Epithelial cell of esophagus (primary cell): ENCODE measurements at places on chromosomes 16 and 17.

- peak; percentile 91 for DNase-seq
These were observed 289.0 kb upstream of the AXIN2 start for GRCh38 chr17:65850486-65850885.

DNA sequence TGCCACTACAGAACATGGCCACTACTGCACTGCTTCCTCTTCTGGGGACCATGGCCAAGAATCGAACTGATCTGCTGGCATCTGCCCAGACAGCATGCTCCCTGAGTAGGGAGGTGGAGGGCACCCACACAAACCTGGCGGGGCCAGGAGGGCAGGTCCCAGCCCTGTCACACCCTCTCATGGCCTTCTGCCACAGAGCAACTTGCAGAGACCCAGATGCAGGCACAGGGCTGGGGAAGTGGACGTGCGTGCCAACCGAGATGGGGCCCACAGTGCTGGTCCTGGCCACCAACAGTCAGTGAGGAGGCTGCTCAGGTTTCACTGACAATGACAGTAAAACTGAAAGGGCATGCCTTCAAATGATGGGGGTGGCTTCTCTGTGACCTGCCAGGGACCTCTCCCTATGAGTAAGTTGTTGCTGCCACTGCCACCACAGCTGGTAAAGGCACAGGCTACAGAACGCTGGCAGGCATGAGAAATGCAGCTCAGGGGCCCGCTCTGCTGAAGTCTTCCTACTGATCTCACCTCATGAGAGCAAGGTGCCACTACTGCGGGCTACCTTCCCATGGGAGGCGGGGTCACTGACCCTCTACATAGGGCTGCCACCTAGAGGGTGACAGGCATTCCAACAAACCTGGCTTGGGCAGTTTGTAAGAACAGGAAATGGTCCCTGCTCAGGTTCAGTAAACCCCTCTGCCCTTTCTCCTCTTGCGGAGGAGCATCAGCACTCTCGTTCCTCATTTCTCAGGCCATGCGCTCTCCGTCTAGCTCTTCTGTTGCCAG, 15.5 kb downstream of the HIC1 start:
- no peak for DNase-seq

- no peak for DNase-seq
These were observed 8.6 kb downstream of the MAPT start for GRCh38 chr17:45902892-45903346.

GRCh38 chr16:35480361-35480760, 2020.9 kb downstream of the TP53TG3F start:
- DNase-seq = no peak

GRCh38 chr17:12911239-12911638, 106.6 kb downstream of the ELAC2 start:
- no peak for DNase-seq

GRCh38 chr17:30336369-30337171, 2.7 kb upstream of the TMIGD1 start:
- peak; percentile 75 for DNase-seq

DNA sequence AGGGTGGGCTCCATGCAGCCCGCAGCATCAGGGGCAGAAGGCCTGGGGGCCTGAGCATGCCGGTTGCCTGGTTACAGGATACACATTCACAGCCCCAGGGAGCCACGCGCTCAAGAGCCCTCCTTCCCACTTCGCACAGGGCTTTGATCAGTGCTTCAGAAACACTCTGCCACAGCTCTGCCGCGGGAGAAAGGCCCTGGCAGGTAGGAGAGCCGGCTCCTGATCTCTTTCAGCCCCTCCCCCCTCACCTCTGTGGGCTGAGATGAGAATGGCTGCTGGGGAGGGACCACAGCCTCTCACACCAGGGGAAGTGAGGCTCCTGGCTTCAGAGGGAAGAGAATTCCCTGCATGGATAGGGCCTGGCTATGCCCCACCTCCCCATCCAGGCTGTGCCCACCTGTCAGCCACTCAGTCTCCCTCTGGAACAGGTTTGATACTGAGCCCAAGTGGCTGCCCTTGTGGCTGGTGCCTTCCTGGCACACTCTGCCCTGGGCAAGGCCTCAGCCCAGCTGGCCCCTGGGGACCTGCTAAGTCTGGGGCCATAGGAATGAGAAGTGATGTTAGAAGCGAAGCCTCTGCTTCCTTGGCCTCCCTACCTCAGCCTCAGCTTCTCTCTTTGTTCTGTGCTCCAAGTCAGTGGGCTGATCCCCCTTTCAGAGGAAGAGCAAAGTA, 8.6 kb downstream of the DOK4 start:
- no peak for DNase-seq

DNA sequence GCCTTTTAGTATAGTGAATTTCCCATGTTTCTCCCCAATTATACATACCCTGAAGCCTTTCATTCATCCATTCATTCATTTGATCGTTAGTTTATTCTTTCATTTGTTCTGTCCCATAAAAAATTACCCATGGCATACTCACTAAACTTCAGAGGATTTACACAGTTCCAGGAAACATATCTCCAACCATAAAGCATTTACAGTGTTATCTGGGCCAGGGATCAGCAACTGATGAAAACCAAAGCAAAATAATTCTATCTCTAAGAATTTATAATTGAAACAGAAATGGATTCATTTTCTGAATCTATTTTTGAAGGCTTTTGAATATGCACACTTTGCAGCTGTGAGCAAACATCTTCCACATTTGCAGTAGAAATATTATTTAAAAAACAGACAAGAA, 547.7 kb downstream of the KCNJ2 start:
- no peak for DNase-seq

- DNase-seq = no peak
These were observed 486 bp downstream of the SYT17 start for GRCh38 chr16:19168371-19169081.

DNA sequence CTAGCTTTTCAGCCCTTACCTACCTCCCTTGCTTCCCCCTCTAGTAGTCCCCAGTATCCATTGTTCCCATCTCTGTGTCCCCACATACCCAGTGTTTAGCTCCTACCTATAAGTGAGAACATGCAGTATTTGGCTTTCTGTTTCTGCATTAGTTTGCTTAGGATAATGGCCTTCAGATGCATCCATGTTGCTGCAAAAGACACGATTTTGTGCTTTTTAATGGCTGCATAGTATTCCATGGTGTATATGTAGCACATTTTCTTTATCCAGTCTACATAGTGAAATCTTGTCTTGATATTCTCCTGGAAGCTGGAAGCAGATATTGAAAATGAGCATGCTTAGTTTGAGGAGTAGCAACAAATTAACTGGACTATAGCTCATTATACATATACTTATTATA, 45.7 kb upstream of the TANC2 start:
- no peak for DNase-seq

DNA sequence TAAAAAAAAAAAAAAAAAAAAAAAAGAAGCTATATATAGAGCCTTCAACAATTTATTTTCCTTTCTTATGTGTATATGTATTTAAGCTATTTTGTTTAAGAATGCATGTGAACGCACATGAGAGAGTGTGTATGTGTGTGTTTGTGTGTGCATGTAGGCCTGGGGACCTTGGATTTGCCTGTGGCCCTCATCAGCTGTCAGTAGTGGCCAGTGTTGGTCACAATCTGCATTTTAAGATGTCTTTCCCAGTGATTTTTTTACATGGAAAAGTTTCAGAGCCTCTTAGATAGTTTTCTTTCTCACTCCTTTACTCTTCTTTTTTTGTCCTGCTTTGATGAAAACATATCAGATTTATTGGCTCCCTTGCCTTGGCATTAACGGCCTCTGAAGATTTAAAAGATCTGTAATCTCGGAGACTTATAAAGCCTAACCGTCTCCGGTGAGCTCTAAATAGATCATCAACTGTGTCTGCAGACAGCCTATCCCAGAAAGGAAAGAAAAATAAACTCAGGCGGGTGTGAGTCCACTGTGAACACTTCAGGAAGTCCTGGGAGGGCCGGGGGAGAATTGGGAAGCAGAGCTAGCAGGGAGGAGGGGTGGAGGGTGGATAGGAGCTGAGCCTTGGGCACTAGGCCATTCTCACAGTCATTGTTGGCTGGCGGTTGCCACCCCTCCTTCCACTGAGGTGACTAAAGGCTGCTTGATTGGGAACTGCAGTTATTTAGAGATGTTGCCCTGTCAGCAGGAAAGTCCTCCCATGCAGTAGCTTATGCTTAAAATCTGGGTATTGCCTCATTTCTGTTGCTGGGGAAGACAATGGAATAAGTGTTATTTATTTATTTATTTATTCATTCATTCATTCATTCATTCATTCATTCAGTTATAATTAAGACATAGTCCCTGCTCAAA, 86.8 kb downstream of the WWP2 start:
- DNase-seq = peak; percentile 65

DNA sequence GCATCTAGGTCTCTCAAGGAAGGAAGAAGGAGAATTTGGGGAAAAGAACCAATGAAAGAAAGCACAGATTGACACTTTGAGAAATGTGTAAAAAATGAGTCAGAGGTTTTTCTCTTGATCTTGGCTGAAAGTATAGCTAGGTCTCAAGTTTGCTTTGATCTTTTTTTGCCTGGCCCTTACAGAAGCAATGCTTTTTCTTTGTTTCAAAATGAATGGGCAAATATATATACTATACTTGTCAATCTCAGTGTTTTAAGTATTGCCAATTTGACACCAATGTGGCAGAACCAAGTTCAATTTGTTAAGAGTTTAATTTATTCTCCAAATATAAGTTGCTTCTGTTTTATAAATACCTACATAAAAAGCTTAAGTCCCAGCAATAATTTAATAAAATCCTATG, 119.6 kb downstream of the PPM1E start:
- no peak for DNase-seq

DNA sequence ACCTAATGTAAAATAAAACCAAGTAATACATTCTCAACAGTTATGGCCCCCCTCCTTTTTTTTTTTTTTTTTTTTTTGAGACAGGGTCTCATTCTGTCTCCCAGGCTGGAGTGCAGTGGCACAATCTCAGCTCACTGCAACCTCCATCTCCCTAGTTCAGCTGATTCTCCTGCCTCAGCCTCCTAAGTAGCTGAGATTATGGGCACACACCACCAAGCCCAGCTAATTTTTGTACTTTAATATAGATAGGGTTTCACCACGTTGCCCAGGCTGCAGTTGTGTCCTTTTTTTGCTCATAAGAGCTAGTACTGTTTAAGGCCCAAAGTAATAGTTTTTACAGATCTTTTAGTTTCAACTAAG, 18.3 kb downstream of the EARS2 start:
- DNase-seq = no peak

DNA sequence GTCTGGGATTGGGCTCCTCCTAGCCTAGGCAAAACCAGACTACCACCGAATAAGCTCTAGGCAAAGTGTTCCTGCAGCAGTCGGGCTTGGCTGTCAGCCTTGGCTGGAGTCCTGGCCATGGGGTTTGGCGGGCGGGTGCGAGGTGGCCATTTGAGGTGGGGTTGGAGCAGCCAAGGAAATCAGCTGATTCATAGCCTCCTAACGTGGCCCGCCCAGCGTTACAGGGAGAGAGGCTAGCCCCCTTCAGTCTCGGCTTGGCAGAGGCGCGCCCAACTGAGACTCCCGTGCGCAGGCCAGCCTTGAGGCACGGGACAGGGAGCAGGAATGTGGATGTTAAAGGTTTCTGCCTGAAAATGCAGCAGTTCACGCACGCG, 1.9 kb downstream of the PMP22 start:
- DNase-seq = no peak

DNA sequence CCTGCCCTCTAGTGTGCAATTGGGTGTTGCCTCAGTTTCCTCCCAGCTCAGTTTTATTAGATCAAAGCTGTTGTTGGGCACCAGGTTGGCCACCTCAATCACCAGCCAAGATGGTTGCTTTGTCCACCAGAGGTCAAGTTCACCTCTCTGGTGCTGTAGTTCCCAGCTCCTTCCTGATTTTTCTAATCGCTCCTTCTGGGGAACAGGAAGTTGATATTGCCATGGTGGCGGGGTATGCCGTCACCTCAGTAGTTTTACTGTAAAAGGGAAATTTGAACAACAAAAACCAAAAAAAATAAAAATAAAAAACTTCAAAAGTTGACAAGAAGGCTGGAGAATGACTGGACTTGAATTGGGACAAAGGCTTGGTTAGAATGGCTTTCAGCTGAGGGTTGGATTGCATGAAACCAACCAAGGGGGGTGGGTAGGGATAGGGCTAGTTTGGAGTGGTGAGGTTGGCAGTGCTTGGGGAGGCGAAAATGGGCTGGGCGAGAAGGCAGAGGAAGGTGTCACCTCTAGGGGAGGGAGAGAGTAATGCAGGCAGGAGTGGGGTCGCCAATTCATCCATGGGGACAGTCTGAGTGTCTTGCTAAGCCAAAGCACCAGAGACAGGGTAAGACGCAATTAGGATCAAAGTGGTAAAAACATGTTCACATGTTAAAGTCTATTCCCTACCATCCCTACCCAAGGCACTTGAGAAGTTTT, 6.2 kb downstream of the EFNB3 start:
- no peak for DNase-seq

- DNase-seq = peak; percentile 66
These were observed 7.1 kb upstream of the AKTIP start for GRCh38 chr16:53509906-53510703.

DNA sequence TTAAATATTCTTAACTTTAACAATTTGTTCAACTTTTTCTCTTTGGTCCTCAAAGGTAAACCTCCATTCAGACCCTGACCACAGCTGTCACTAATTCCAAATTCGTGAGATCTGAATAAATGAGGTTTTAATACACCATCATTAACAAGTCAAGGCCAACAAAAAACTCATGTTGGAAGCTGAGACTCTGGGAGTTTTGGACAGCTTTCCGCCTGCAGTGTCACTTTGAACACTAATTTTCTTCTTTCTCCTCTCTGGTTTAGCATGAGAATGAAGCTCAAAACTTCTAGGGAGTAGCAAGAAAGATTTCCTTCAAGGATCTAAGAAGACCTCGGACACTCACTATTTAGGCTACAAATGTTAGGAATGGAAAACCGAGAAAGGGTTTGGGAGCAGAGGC, 32.7 kb upstream of the DNAH9 start:
- DNase-seq = no peak

- DNase-seq = no peak
These were observed 42.1 kb downstream of the SRCIN1 start for GRCh38 chr17:38563362-38564253.

DNA sequence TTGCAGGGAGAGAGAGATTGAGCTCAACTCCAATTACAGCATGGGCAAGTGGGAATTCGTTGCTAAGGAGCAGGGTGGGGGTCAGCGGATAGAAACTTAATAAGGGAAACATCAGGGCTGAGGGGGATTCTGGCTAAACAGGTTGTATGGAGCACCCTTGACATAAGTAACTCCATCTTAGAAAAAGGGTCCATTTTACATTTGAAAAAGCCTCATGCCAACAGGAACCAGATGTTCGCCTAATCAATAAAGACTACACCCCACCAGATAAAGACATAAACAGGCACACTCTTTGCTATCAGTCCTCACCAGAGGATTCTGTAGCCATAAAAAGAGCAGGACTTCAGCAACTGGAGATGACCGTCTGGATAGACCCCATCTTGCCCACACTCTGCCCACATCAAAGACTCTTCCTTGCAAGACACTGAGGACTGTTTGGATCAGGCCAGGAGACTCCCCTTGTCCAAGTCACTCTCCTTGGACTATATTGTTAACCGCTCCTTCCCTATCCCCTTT, 1.6 kb upstream of the LRRC75A start:
- DNase-seq = no peak

- DNase-seq = peak; percentile 66
These were observed 34.4 kb upstream of the PRKCB start for GRCh38 chr16:23801378-23801777.

GRCh38 chr16:84124257-84125073, 7.7 kb upstream of the MBTPS1 start:
- DNase-seq = no peak

- DNase-seq = no peak
These were observed 185.5 kb downstream of the LGALS9B start for GRCh38 chr17:20281860-20282259.
